ENCODE measurements at places on chromosomes 6 and 20.

- DNase-seq, result no peak
These were observed 956 bp downstream of the CHRNA4 start for GRCh38 chr20:63359937-63360849.

DNA sequence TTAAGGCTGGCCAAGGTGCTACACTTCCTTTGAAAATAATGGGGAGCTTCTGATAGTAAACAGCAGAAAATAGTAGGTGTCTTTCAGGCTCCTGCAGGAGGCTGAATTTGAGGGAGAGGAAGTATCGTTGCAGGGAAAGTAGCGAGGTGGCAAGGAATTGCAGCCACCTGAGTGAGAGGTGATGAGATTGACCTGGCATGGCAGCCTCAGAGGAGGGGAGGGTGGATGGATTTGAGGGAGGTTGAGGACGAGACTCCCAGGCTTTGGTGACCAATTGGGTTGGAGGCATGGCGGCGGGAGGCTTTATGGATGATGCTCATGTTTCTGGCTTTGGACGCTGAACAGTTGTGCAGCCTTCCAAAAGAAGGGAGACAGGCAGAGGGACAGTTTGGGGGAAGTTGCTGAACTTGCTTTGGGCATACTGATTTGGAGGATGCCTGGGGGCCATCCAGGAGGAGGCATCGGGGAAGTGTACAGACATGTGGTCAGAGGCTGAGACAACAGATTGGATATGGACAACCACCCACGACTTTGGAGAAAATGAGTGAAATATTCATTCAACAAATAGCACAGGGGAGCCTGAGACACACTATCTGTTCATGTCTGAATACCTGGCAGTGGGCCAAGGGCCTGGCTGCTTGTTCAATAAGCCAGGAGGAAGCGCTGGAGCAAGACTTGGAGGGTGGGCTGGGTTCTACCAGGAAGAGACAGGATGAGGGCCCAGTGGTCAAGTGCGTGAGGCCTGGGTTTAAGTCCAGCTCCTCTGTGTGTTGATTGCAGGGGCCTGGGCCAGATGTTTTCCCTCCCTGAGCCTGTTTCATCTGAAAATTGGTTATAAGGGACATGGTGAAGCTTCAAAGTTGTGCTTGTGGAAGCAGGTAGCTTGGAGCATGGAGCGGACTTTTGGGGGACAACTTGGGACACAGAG lies 113.2 kb downstream of the CEBPB start:
- peak; percentile 40 for DNase-seq

- no peak for DNase-seq
These were observed 87.1 kb downstream of the ERMARD start for GRCh38 chr6:169838346-169839028.

DNA sequence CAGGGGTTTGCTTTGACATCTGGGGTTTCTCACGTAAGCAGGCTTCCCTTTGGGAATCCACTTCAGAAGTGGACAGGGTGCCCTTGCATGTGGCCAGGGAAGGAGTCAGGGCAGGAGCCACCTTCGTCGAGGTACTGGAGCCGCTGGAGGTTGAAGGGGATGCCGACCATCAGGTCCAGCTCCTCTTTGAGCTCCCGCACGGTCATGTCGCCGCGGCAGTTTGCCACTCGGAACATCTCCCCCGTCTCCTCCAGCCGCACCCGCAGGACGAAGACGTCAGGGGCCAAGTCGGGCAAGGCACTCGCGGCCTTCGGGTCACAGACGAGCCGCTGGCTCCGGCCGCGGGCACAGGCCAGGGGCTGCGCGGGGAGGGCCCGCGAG lies 360 bp downstream of the ANKRD60 start:
- DNase-seq, result no peak

GRCh38 chr6:36578431-36578830 lies 15.7 kb upstream of the SRSF3 start:
- no peak for DNase-seq
